Dermis blood vessel endothelial cell (primary cell): ENCODE measurements at places on chromosomes 4 and X. TPM values are rescaled to one million over a fixed set of nuclear protein-coding genes. Genes with fewer than 3 reads are reported as not detected.

The SPIN2B gene
- 8.7 and 9.9 TPM in 2 replicates for total RNA-seq

DNA sequence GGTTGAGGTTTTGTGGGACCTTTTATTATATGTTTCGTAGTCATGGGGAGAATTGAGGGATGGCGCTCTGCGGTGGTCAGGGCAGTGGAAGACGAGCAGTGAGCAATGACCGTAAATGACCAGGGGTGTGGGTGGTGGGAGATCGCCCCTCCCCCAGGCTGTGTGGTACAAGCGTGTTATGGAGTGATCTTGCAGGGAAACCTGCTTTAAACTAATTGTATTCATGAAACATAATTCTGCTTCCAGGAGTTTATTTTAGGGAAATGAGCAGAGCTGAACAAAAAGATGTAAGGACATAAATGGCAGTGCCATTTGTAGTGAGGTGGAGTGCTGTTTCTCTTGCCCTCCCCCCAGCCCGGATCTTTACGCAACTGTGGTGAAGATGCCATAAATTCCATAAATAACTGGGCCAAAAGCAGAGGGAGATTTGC, 20.2 kb downstream of the GYG2 start:
- no peak for DNase-seq

DNA sequence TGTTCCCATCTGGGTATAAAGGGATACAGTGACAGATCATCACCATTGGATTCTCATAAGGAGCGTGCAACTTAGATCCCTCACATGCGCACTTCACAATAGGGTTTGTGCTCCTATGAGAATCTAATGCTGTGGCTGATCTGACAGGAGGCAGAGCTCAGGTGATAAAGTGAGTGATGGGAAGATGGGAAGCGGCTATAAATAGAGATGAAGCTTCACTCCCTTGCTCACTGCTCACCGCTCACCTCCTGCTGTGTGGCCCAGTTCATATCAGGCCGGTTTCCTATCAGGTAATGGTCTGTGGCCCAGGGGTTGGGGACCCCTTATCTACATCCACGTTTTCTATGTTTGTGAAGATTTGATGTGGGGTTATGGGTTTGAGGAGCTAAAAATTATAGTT, 43.7 kb downstream of the FAT4 start:
- DNase-seq = no peak

The ADH1C gene
- total RNA-seq = not detected in 2 replicates

The HSD17B13 gene
- not detected in 2 replicates for total RNA-seq

DNA sequence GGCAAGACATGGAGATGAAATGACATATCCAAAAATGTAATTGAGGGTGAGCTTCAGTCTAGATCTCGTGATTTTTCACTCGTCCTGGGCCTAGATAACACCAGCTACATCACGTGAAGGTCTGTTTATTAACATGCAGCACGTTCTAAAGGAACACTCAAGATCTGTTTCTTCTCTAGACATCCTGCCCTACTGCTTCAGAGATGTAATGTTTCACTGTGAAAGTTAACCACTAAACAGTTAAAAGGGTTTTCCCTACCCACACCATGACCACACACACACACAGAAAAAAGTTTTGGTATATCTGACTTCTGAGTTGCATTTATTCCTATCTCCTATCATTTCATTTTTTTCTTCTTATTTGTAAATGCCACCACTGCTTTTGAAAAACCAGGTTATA, 52.3 kb upstream of the SMIM31 start:
- no peak for DNase-seq

- no peak for DNase-seq
These were observed 35.7 kb upstream of the NDST4 start for GRCh38 chr4:115149106-115149505.

DNA sequence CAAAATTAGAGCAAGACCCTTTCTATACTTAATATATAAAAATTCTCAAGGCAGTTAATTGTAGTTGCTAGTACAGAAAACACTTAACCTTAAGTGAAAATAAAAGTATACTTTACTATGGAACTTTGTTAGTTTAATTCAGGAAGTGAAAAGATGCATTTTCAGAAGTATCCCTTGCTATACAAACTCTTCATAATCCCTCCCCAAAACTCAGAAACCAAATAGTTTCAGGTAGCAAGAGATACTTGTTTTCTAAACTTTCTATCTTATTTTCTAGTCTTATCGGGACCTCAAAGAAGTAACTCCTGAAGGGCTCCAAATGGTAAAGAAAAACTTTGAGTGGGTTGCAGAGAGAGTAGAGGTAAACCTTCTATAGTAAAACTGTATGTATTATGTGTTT, 14.3 kb downstream of the PAICS start:
- no peak for DNase-seq

- no peak for DNase-seq
These were observed 40.9 kb upstream of the MSX1 start for GRCh38 chr4:4818415-4819212.

DNA sequence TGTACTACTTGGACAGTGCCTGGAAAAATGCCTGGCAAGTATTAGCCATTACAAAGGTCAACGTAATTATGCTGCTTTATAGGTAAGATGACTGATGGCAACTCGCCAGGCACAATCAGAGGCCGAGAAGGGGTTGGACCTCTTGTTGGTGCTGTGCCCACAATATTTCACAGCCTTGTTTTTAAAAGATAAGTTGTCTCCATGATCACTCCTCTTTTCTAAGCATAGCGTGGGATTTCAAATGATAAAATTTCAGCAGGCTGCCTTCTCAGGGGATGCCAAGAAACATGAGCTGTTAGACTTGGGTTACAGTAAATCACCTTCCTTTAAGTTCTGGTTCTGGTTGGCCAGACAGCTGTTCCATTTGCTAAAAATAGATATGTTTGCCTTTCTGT, 26.9 kb downstream of the HOPX start:
- peak; percentile 35 for DNase-seq

DNA sequence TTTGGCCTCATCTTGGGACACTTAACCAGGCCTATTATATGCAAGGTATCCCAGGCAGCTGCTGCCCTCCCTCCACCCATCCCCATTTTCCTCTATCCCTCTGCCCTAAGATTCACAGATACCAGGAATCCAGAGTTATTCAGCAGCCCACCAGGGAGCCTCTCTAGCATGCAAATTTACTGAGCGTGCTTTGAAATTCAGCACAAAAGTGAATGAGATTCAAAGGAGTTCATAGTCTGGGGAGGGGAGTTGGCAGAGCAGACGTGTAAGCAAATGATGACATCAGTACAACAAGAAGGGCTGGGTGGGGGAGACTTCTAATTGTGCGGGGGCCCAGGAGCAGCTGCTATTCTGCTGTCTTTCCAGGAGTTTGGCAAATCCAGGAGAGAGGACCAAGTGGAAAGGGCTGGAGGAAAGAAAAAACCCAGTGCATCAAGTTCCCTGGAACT, 1.7 kb upstream of the MTM1 start:
- DNase-seq = no peak
